ENCODE measurements at places on chromosomes 7 and 10.

DNA sequence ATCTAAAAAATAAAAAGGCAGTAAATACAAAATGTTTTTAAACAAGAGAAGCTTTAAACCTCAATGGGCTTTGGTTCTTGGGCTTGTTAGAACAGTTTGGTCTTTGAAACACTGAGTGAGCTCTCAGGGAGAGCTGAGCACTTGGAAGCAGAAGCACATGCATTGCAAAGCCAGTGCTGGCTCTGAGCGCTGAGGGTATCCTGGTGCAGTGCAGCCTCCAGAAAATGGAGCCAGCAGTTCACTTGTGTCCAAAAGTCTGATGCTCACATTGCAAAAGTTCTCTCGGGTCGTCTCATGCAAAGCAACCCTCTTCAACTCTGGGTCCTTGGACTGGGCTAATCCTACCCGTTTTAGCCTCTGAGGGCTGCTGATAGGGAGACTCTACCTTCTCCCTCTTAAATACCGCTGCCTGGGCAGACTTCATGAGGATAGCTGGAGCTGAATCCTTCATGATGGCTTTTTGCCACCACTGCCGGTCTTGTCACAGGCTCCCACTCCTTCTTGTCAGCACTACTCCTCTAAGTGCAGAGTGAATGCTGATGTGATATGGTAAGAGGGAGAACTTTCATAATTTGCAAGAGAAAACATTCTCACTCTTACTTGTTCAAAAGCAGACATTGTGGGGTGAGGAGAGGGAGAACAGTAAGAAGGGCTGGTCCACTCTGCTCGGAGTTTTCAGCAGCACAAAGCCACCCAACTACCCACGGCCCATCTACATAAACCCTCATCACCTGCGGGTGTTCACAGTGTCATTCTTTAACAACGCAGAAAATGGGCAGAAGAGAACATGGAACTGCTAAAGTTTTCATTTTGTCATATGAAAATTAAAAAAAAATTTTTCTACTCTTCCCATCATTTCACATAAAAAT, 42.2 kb upstream of the BMPER start:
- no peak for DNase-seq

GRCh38 chr7:5694912-5695726, 86.3 kb downstream of the RNF216 start:
- DNase-seq = peak; percentile 85

- no peak for DNase-seq
These were observed 499.7 kb upstream of the MKI67 start for GRCh38 chr10:128625926-128626325.

DNA sequence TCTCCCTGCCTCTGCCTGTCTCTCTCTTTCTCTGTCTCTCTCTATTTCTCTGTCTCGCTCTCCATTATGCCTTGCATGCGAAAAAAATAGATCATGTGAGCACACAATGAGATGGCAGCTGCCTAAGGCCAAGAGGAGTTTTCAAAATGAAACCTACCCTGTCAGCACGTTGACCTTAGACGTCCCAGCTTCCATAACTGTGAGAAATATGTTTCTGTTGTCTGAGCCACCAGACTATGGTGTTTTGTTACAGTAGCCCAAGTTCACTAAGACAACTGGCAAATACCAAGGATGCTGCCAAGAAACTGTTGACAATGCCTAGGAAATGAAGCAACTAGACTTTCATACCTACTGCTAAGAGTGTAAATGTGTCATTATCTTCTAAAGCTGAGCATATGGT, 70.6 kb upstream of the PLXDC2 start:
- peak; percentile 26 for DNase-seq

GRCh38 chr7:31465285-31465684, 48.6 kb upstream of the ITPRID1 start:
- no peak for DNase-seq

DNA sequence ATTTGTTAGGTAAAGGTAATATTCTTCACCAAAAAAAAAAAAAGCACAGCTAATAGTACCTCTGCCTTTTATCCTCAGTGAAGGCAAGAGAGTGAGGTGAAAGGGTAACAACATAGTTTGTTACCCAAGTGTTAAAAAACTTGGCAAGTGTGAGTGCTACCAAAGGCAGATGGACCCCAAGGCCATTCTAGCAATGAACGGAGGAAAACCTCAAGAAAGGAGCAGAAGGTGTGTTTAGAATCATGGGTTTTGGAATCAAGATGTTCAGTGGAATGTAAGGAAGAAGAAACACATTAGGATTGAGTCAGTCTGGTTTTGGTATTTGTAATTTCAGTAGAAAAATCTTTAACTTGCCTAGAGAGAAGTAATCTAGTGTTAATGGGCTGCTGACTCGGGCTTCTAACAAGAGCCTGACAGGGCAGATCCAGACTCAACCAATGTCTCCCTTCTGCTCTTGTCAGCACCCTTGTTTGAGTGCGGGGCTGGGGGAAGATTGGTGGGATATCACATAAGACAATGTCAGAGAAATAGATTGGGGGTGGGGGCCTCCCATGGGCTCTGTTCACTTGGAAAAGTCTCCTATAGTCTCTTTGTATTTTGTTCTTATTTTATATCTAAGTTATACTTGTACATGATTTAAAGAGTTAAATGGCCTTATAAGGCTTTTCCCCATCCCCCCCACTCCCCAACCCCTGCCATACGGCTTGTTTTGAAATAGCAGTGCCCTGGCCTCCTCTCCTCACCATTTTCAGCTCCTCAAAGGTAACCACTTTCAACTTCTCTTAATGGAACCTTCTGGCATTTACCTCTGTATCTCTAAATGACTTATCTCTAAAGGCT, 44.4 kb downstream of the SCD start:
- no peak for DNase-seq

DNA sequence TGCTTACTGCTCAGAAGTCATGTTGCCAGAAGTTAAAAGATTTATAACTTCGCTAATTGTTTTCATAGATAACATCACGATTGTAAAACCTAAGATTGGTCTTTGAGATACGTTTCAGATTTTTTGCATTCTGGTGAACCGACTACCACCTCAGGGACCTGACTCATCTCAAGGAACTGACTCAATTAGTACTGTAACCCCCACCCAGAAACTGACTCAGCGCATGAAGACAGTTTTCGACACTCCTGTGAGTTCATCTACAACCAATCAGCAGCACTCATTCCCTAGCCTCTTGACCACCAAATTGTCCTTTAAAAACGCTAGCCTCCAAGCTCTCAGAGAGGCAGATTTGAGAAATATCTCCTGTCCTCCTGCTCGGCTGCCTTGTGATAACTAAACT, 72.3 kb downstream of the ELMO1 start:
- no peak for DNase-seq

DNA sequence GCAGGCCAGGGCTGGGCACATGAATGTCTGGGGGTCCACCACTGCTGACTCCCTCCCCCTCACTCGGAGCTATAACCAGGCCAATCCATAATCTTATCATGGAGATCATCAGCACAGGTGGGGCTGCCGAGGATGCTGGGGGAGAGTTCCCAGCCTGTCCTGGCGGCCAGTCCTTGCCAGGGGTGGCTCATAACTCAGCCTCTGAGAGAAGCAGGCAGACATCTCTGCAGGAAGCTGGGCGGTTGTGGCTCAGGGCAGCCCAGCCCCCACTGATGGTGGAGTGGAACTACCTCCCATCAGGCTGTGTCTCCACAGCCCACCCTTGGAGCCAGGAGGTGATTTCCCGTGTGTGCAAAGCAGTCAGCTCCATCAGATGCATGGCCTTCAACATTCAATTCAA, 109.4 kb upstream of the ZNF92 start:
- no peak for DNase-seq

- DNase-seq = peak; percentile 78
These were observed 24.8 kb upstream of the SLIT1 start for GRCh38 chr10:97210543-97210960.

GRCh38 chr7:142434666-142435167, 176.9 kb upstream of the PRSS58 start:
- DNase-seq = no peak

DNA sequence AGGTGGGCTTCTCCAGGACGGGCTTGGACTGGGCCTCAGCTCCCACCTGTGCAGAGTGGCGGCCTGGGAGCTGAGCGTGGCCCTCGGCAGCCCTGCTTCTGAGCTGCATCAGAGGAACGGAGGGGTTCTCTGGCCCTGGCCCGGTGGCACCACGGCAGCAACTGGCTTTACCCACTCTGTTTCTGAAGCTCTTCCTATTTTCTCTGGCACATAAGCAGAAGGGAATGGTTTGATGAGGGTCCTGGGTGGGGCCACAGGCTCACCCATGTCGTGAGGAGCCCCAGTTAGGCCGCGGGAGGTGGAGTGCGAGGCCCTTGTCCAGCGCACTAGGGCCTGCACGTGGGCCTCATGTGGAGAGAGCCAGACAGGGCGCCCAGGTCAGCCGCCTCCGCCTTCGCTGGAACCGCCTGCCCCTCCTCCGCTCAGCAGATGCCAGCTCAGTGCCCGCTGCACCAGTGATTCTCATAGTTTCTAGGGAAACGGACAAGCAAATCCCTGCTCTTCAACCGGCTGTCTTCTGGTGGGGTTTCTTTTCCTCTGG, 284.0 kb downstream of the CELF2 start:
- DNase-seq = no peak

DNA sequence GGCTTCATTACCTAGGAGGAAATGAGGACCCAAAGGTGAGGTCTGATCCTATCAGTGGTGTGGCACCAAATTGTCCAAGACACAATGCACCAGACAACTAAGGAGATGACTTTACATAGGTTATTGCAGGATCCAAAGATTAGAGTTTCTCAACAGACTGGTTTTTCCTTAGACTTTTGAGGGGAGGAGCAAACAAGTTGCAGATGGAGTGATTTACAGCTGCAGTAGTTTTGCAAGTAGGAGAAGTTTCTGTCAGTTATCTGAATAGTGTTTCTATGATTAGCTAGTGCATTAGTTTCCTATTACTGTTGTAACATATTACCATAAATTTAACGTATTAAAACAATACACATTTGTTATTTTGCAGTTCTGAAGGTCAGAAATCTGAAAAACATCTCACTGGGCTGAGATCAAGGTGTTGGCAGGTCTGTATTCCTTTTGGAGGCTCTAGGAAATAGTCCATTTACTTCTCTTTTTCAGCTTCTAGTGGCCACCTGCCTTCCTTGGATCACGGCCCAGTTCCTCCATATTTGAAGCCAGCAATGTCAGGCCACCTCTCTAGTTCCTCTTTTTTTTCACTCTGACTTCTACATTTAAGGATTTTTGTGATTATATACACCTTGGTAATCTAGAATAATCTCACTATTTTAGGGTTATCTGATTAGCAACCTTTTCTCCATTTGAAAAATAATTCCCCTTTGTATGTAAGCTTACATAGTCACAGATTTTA, 994.9 kb downstream of the REEP3 start:
- no peak for DNase-seq

- no peak for DNase-seq
These were observed 56.4 kb upstream of the FAM20C start for GRCh38 chr7:135731-136645.

DNA sequence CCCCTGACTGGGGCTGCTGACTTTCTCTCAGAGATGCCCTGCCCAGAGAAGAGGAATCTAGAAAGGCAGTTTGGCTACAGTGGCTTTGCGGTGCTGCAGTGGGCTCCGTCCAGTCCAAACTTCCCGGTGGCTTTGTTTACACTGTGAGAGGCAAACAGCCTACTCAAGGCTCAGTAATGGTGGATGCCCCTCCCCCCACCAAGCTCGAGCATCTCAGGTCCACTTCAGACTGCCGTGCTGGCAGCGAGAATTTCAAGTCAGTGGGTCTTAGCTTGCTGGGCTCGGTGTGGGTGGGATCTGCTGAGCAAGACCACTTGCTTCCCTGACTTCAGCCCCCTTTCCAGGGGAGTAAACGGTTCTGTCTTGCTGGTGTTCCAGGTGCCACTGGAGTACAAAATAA, 734.5 kb upstream of the LRRN3 start:
- no peak for DNase-seq

DNA sequence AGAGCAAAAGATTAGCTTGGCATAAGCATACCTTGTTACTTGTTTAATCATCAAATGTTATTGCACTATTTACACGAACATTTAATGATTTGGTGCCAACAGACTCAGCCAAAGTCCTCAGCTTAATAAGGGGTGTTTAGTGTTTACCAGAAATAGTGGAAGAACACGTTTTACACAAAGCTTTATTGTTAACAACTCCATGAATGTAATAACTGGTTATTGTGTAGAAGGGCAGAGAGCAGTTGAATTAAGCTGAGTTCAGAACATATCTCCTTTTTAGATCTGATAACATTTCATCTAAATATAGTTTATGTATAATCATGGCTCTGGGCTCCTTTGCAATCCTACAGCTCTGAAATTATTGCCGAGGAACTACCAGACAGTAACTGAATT, 99.1 kb downstream of the CABCOCO1 start:
- no peak for DNase-seq

DNA sequence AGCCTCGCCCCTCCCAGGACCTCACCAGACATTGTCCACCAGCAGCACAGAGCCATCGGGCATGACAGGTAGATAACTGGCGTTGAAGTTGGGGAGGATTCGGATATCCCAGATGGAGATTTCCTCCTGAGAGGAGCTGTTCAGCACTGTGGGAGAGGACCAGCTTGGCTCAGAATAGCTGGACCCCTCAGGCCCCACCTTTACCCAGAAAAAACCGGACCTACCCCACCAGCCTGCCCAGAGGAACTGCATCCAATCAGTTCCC, 1.5 kb downstream of the TRAPPC14 start:
- no peak for DNase-seq

GRCh38 chr7:31074120-31074383, 21.9 kb downstream of the ADCYAP1R1 start:
- DNase-seq = peak; percentile 14

GRCh38 chr10:71475243-71475871, 78.6 kb downstream of the CDH23 start:
- DNase-seq = no peak

DNA sequence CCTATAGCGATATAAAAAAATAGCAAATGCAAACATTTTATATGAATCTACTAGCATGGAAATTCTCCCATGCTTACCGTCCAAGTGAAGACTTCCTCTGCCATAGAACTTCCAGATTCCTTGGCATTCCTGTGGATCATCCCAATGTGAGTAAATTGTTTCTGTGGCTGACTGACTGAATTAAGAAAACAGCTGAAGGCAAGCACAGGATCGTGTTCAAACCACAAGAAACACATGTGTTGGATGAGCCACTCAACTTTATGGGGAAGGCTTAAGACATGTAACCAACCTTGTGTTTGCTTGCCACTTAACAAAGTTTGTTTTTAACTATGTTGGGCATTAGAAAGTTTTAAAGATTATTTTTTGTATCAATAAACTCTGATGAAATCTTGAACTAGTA, 2.6 kb upstream of the MYPN start:
- peak; percentile 83 for DNase-seq

DNA sequence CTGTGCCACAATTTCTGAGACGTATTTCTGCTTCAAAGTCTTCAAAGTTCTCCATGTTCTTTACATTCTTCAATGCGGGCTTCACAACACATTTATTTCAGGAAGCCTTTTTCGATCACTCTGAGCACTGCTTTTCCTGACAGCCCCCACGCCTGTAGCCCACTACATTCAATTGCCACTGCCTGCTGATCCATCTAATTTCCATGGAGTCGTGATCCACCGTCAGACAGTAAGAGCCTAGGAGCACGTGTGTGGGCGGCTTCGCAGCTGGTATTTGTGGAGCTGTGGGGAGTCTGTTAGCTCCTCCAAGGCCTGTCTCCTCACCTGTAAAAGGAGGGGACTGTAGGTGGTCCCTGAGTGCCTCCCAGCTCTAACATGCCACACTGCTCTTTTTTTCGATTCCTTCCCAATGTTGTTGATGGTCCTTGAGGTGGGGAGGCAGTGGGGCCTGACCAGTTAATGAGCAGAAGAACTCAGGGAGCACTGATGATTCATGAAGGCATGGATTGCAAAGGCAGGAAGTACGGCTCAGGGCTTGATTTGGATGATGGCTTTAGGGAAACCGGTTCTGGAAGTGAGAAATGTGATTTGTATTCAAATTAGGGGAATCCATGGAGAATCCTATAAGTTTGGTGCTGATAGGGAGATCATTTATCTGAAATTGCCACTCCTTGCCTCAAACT, 401.1 kb upstream of the PODXL start:
- DNase-seq = no peak
